ENCODE measurements at places on chromosomes 6 and 20. TPM values are rescaled to one million over a fixed set of nuclear protein-coding genes. Genes with fewer than 3 reads are reported as not detected.

PLCB1 gene
- total RNA-seq: 18.0 TPM

LST1 gene
- 0.37 TPM for total RNA-seq

TCP11 gene
- 0.28 TPM for total RNA-seq

SDC4 gene
- 79.3 TPM for total RNA-seq

RNF39 gene
- not detected for total RNA-seq

Data from dermis blood vessel endothelial cell (primary cell).